ENCODE measurements at places on chromosomes 3 and 15.

GRCh38 chr3:39108200-39108710 lies 775 bp downstream of the TTC21A start:
- no peak for DNase-seq

- no peak for DNase-seq
These were observed 496.1 kb downstream of the FOXP1 start for GRCh38 chr3:71087143-71088018.

DNA sequence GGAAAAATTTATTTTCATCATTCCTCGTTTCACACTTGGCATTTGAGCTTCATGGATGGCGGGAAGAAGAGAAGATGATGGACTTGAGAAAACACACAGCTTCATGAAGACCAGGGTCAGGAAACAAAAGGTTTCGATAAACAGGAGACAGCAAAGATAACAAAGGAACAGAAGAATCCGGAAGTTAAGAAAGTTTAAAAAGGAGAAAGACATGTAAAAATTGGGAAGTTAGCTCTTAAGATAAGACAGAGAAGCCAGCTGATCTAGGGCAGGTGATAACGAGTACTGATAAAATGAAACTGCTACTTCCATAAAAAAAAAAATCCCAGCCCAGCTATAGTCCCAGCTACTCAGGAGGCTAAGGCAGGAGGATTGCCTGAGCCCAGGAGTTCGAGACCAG lies 23.9 kb downstream of the IL5RA start:
- DNase-seq: no peak

DNA sequence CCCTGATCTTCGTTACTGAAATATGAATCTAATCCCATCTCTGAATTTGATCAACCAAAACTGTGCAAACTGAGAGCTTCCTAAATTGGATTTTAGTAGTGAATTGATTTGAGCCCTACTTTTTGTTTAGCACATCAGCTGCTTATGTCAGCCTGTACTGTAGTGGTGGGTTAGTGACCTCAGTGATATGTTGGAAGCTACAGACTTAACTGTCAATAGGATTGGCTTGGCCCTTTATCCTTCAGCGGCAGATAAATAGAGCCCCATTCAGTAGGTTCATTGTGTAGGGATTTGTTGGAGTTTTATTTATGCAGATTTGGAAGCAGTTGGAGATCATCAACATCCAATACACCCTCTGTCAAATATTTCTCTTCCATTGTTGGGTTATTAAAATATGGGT lies 409.7 kb downstream of the SOX2 start:
- peak; percentile 57 for DNase-seq

DNA sequence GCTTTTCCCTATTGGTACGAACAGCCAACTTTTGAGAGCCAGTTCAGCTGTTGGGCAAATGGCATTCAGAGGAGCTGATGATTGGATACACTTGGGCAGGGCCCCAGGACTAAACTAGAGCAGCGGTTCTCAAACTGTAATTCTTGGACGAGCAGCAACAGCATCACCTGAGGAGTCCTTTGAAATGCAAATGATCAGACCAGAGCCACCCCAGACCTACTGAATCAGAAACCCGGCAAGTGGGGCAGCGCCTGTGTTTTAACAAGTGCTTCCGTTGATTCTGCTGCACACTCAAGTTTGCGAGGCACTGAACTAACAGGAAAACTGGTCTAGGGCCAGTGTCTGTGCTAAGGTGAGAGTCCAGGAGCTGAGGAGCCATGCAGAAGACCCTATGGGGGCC lies 239.7 kb downstream of the UACA start:
- peak; percentile 32 for DNase-seq

GRCh38 chr15:40999190-40999589 lies 45.9 kb downstream of the CHAC1 start:
- DNase-seq: no peak

DNA sequence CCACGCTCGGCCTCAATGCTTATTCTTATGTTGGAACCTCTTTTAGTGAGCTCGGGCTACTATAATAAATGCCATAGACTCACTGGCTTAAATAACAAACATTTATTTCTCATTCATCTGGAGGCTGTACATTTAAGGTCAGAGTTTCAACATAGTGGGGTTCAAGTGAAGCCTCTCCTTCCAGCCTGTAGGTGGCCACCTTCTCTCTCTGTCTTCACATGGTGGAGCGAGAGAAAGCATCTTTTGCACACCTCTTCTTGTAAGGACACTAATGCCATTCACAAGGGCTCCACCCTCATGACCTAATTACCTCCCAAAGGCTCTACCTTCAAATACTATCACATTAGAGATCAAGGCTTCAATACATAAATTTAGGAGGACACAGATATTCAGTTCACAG lies 520.3 kb upstream of the EPHA6 start:
- no peak for DNase-seq

GRCh38 chr3:44125246-44125645 lies 116.4 kb upstream of the TOPAZ1 start:
- no peak for DNase-seq

DNA sequence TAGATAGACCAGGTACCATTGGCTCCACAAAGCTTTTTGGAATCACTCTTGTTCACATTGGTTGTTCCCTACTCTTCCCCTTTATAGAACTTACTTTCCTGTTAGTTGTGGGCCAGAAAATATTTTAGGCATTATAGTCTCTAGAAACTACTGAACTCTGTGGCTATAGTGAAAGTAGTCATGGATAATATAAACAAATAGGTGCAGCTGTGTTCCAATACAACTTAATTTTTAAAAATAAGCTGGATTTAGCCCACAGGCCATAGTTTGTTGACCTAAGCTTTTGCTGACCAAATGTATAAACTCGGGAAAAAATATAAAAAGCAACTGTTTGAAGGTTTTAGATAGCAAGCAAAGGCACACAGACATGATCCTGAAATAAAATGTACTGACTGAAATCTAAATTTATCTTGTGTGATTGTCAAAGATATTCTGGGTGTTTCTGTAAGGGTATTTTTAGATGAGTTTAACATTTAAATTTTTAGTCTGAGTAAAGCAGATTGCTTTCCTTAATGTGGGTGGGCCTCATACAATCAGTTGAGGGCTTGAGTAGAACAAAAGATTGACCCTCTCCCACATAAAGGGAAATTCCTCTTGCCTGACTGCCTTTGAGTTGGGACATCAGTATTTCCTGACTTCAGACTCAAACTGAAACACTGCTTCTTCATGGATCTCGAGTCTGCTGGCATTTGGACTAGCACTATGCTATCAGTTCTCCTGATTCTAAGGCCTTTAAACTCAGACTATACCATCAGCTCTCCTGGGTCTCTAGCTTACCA lies 13.2 kb downstream of the IQCB1 start:
- no peak for DNase-seq

- no peak for DNase-seq
These were observed 74.5 kb downstream of the MB21D2 start for GRCh38 chr3:192843119-192843518.

DNA sequence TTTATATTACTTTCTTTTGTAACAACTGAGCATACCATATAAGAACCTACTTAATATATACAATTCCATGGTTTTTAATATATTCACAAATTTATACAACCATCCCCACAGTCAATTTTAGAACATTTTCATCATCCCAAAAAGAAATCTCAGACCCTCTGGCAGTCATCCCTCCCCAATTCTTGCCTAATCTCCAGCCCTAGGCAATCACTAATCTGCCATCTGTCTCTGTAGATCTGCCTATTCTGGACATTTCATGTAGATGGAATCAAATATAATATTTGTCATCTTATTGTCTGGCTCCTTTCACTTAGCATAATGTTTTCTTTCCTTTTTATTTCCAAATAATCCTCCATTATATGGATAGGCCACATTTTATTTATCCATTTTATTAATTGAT lies 92.5 kb downstream of the LARS2 start:
- DNase-seq: no peak

- DNase-seq: no peak
These were observed 37.6 kb upstream of the WNT5A start for GRCh38 chr3:55524565-55525244.

- no peak for DNase-seq
These were observed 25.8 kb downstream of the ZPLD1 start for GRCh38 chr3:102460579-102460978.

GRCh38 chr3:133478624-133479023 lies 78.8 kb downstream of the BFSP2 start:
- DNase-seq: no peak

GRCh38 chr15:101152914-101153313 lies 98.9 kb downstream of the CHSY1 start:
- DNase-seq: no peak

- no peak for DNase-seq
These were observed 533.1 kb upstream of the CBLB start for GRCh38 chr3:106401666-106402490.

GRCh38 chr3:56694867-56695683 lies 12.0 kb upstream of the TASOR start:
- DNase-seq: no peak

- DNase-seq: no peak
These were observed 17.1 kb downstream of the CCDC13 start for GRCh38 chr3:42755681-42756578.

- no peak for DNase-seq
These were observed 847.7 kb downstream of the EPHA3 start for GRCh38 chr3:89955156-89955555.

DNA sequence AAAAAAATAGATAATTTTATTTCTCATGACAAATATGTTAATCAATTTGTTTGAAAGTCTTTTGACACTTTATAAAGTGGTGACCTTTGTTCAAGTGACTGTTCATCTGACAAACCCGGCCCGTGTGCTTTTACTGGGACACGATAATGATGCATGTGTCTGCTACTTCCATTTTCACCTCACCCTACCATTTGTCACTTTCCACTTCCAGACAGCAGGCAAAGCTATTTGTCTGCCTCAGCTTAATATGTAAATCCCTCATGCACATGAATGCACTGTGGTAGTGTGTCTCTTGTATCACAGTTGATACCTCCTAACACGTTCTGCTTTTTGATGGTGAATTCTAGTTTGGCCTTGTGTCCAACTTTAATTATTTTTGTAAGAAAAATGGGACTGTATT lies 204.3 kb downstream of the BBX start:
- no peak for DNase-seq

DNA sequence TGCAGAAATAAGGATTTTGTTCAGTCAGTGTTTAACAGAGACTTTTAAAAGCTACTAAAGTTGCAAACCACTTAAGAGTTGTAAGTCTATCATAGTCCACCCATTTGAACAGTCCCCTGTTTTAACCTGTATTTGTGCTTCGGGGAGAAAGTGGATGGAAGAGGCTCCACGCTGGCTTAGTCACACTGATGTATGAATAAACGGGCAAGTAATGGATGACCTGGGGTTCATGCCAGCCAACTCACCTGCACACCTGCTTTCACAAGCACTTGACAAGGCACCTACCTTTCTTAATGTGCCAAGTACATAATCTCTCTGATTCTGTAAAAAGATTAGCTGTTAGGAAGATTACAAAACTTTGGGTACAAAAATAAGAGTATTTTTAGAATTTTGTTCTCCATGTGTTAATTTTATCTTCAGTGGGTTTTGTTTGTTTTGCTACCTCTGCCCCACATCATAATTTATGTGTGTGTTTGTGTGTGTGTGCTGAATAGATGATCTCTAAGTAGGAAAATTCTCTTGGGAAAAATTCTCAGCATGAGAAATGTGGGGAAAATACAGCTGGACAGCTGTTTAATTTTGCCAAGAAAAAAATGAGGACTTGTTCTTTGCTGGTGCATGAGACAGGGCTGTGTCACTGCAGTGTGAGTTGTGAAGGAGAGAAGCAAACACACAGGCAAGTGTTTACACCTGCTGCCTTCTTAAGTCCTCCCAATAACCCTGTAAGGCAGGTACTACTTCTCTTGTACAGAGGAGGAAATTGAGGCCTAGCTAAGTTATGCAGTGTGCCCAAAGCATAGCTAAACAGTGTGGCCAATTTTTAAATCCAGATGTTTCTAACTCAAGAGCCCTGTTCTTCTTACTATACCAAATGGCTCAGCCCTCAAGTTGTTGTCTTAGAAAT lies 181.2 kb upstream of the IL12A start:
- no peak for DNase-seq

DNA sequence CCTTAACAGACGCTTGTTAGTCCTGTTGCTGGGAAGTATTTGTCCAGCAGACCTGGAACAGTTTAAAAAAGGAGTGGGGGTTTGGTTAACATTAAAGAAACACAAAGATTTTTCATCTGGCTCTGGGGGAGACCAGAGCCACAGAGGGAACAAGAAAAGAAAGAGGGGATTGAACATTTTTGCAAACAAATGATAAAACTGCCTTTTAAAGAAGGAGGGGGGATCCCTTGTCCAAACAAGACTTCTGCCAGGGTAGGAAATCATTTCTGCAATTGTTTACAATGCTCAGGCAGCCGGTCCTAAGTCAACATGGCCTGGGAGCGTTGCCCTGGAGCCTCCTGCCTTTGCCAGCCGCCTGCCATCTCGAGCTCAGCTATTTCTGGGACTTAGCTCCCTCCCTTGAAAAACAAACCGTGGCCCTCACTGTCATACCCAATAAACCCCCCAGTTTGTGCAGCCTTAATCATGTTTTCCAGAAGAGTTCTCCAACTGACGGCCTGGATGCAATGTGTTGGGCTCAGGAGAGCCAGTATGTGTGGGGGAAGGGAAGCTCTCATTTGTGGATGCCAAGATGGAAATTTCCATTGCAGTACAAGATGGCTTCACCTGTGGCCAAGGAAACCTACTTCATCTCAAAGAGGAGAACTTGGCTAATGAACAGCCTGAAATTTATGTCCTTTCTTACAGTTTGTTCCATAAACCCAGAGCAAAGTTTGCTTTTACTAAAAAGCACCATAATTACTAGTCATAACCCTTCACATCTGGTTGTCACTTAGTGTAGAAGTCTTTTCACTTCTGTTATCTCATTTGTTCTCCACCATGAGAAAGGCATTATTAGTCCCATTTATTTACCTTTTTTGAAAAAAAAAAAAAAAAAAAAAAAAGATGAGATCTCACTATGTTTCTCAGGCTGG lies 75.9 kb upstream of the RNU6-1 start:
- DNase-seq: peak; percentile 77

GRCh38 chr3:99808163-99808794 lies 9.4 kb upstream of the CMSS1 start:
- DNase-seq: peak; percentile 21

DNA sequence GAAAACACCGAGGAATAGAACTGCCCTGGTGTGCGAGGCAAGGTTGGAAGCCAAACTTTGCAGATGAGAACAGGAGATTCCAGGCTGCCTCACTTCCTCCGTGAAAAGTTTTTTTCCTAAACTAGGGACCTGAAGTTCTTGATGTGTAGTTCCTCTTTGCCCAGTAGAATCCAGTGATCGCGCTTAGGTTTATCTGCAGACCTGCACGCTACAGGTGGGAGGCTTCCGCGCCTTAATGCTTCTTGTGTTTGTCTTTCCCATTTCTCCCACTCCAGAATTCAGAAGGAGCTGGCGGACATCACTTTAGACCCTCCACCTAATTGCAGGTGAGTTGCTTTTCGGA lies 5.4 kb downstream of the UBE2E1 start:
- DNase-seq: no peak

DNA sequence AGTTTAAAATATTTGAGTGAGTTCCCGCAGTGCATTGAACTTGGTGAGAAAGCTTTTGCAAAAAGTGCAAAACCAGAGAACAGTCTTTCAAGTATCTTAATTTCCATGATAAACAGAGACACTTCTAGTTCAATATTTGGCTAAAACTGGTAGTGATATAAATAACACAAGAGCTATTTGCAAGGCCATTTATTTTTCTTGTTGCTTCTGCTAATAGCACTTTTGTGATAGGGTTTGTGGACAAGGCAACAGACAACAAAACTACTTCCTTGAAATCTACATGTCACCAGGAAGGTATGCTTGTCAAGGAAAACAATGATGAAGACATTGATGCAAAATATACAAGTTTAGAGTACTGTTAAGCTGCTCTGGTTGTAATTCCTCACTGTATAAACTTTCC lies 1225.1 kb downstream of the OTOL1 start:
- no peak for DNase-seq

GRCh38 chr3:80543154-80543553 lies 775.4 kb upstream of the ROBO1 start:
- DNase-seq: no peak
